SK-MEL-5 (cell line): ENCODE measurements at places on chromosomes 1 and 21. TPM values are rescaled to one million over a fixed set of nuclear protein-coding genes. Genes with fewer than 3 reads are reported as not detected.

DNA sequence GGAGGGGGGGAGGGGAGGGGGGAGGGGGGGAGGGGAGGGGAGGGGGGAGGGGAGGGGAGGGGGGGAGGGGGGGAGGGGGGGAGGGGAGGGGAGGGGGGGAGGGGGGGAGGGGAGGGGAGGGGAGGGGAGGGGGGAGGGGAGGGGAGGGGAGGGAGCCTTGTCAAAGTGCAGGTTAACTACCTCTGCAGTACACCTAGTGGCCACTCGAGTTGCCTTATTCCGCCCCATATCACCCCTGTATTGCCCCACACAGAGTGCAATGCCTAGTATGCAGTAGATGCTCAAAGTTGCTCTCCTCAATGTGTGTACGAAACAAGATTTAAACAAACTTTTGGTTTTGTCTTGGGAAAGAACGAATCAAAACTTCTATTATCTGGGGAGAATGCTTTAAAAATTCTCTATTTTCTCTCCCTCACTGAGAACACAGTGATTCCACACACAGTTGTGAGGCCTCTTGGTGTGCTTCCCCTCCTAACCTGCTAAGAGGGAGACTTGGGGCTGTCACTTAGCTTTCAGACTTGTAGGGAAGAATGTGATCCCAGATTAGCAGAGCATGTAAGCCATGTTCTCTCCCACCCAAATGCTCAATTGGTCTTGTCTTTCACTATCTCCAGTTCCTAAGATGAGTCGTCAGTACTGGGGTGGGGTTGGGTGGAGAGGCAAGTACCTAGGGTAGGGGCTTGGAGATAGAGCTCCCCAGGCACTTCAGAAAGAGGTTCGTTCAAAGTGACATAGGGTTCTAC lies 79.7 kb upstream of the MAP10 start:
- no peak for DNase-seq

The SLC45A1 gene
- not detected in 2 replicates for total RNA-seq

The LRRC47 gene
- total RNA-seq = 27.9 and 40.6 TPM in 2 replicates

GRCh38 chr21:32070126-32070525 lies 197.3 kb downstream of the HUNK start:
- no peak for DNase-seq

The HRNR gene
- total RNA-seq = not detected in 2 replicates

- no peak for DNase-seq
These were observed 111.2 kb upstream of the JUN start for GRCh38 chr1:58895082-58895481.

- DNase-seq = peak; percentile 5
These were observed 55.9 kb upstream of the PROX1 start for GRCh38 chr1:213931836-213932235.

- DNase-seq = no peak
These were observed 153.7 kb downstream of the SETD4 start for GRCh38 chr21:35906586-35906985.

The ADAMTS5 gene
- total RNA-seq = 0.03 and 0.05 TPM in 2 replicates

DNA sequence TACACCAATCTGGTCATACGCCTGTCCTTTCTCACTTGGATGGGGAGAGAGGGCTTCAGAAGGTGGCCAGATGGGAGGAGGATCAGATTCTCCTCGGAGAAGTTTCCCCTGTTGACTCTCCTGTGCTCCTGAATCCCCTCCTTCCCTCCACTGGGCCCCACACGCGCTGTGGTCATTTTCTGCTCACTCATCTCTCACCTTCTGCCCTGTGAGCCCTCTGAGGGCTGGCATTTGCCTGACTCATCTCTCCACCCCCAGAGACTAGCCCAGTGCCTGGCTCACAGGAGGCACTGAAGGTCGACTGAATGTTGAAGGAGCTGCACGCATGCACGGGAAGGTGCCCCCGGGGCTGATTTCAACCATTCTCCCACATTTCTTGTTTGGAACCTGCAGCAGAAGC lies 14.2 kb downstream of the ABCA4 start:
- DNase-seq = no peak

The LAPTM5 gene
- 0.05 TPM in 1 of 2 replicates, not detected in the other for total RNA-seq

DNA sequence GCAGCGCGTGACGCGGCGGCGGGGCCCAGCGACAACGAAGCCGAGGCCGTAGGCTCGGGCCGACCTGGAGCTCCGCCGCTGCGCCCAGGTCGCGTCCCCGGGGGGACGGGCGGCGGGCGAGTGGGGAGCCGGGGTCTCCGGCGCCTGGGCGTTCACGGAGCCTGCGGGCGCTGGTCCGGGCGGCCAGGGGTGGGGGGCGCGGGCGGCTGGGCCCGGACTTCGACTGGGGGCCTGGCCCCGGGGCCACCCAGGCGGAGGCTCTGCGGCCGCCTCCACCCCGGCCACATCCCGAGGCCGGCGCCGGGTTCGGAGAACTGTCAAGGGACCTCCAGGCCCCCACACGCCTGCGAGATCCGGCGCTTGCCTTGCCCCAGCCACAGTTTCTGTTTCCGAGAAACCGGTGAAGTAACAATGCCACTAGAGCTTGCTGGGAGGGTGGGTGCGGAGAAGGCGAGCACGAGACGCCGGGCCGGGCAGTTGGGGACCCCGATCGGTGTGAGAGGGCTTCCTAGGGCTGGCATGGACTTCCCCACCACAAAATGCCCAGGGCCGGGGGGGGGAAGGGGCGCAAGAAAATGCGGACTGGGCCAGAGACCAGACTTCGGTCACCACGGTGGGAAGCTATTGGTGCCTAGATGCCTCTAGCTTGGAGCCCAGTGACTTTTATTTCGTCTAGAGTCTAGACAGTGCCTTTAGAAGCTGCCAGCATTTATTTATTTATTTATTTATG lies 501 bp downstream of the FBXO6 start:
- no peak for DNase-seq

DNA sequence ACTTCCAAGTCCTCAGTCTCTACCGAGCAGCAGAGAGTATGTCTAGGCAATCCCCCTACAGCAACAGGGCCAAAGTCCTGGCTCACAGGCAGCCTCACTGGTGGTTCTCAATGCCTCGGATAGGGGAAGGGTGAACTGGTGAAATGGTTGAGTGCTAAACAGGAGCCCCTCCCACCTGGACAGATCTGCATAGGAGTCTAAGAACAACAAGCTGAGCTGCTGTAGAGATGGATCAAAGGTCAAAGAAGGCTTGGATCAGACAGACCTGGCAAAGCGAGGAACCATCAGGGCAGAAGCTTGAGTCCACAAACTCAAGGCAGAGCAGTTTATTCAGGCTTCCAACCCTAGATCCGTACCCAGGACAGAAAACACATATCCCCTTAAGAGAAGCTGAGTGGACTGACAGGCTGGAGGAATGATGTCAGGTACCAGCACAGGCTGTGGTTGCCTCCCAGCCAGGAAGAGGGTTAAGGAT lies 31.8 kb downstream of the RABIF start:
- DNase-seq = no peak

DNA sequence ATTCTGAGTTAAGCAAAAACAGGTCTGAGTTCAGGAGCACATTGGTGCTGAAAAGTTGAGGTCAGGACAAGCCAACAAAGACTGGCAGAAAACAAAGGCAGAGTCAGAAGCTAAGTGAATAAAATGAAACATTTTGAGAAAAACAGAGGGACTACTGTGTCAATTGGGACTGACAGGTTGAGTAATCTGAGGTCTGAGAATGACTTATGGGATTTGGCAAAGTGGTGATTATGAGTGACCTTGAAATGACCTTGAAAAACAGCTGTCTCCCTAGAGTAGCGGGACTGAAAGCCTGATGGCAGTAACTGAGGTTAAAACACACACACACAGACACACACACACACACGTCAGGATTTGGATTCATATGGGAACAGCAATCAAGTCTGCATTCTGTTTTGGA lies 8.8 kb upstream of the COG2 start:
- peak; percentile 22 for DNase-seq

The TRIM63 gene
- 118 and 129 TPM in 2 replicates for total RNA-seq

DNA sequence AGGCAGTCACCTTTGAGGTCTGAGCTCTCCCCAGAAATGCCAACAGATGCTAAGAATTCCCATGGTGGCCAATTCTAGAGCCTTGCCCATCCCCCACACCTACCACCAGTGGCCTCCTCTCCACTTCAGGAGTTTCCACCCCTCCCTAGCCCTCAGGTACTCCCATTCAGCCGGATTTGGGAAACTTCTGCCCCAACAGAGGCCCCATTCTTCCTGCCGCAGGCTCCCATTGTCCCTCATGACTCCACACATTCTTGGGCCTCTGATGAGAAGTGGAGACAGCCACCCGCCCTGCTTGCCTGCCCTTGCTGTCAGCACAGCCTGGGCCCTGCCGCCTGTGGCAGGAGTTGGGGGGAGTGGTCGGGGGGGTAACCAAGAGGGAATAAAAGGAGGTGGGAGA lies 4.6 kb downstream of the BLACAT1 start:
- DNase-seq = peak; percentile 75

GRCh38 chr1:28329395-28330153 lies 734 bp downstream of the MED18 start:
- DNase-seq = no peak

DNA sequence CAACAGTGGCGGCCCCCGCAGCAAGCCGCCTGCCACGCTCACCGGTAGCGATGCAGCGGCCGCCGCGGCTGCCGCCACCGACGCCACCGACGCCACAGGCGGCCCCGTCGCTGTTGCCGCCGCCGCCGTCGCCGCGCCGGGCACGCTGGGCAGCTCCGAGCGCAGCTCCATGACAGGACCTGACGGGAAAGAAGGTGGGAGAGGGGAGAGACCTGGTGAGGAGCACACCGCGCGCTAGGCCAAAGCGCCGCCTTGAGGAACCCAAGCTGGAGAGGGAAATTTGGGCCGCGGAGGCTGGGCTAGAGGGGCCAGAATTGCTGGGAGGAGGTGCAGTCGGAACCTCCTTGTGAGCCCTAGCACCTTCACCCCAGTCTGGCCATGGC lies 1.9 kb downstream of the DMRTA2 start:
- DNase-seq = no peak

GRCh38 chr1:22709227-22709626 lies 1.4 kb upstream of the EPHB2 start:
- peak; percentile 16 for DNase-seq

GRCh38 chr1:47870946-47871676 lies 126.1 kb downstream of the TRABD2B start:
- DNase-seq = no peak

DNA sequence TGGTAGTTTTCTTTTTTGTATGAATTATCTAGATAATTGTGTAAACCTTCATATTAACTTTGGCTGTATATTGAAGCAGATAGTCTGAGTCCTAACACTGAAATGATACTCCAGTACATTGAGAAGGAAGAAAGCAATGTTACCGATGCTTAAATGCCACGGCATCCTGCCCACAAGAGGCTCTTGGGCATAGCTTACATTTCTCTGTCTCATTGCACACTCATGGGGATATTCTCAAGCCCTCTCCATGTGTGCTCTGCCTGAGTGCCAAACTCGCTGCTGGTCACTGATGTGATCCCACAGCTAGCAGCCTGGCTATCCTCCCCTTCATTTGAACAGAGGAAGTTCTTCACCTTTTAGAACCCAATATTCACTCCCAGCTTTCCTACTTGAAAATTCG lies 179.4 kb downstream of the TGFB2 start:
- peak; percentile 39 for DNase-seq
